Activated naive CD4-positive, alpha-beta T cell treated with anti-CD3 and anti-CD28 coated beads, Interleukin-2, amount 50 U/mL, for 16 hours (primary cell): ENCODE measurements at places on chromosomes 4 and X.
A peak's percentile ranks its signal among the peaks of the same experiment; 100 is the strongest.

DNA sequence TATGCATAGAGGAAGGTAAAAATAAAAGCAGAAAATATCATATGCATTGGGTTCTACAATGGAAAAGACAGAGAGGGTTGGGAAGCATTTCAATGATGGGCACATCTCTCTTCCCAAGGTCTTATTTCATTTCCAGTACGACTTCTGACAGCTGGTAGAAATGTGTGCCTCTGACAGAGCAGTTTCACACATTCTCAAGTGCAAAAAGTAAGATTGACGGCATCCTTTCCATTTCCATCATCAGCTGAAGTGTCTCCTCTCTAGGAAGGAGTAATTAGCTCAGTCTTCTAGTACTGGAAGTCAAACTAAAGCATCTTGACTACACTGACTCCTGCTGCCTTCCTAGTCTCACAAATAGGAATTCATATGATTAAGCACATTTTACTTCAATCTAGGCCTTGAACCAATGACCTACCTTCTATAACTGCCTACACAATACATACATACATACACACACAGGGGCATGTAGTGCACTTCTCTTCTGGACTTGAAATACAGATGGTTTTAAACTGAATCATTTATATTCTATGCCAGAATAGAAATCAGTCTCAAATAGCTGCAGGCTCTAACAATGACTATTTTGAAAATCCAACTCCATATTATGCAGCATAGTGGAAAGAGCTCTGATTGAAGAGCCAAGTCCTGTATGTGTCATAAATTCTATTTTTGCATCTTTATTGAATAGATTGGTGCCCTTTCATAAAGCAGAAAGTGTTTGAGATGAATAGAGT is 473.4 kb downstream of the INPP4B start:
- no peak for DNase-seq

DNA sequence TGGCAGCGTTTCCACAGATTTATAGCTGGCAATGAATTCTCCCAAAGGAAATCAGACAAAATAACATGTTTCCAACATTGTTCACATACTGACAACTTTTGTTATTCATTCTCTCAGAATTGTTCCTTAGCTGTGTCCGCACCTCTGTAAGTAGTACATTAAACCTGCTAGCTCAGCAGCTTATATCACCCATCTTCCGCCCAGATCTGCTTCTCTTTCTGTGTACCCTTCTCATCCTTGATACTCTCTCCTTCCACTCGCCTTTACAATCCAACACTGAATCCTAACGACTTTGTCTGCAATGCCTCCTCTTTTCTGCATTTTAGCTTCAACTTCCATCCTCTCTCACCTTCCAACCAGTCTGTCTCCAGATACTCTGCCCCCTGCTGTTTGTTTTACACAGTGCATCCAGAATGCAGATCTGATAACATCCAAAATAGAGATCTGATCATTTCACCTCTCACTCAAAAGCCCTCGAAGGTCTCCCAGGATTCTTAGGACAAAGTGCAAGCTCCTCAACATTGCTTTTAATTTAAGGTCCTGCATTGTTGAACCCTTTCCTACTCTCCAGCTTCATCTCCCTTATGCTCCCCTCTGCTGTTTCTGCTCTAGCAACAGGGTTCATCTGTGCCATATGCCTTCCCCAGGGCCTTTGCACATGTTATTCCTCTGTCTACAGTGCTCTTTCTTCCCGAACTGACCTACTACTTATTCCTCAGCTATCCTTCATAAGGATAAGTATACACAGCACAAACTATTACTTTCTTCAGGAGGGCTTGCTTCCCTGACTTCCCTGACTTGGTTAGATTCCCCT is 67.3 kb upstream of the VBP1 start:
- DNase-seq, result peak; percentile 22

GRCh38 chrX:65758505-65758904 is 91.1 kb downstream of the MSN start:
- no peak for DNase-seq

DNA sequence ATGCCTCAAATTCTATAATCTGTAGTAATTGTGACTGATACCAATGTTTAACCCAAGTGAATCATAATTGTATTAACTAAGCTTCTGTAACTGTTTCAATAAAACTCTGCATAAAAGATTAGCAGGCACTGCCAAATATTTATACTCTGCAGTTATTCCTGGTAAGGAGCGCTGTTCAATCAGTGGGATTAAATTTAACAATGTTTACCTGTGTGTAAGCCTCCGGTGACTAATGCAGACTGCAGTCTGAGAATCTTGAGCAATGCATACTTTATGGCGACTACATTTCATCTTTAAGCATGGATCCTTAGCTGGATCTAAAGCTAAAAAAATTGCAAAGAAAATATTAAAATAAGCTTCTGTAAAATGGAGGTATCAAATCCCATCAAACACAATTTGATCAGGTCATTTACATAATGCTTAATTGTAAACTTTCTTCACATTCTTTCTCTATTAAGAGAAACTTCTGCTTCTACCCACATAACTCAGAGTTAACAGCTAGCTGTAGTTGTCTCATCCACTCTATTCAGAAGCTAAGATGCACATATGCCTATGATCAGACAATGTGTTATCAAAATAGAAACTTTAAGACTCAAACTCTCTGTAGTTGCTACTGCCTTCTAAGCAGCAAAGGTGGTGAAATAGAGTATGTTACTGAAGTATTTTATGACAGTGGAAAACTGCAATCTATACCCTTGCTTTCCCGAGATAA is 234.0 kb downstream of the SPOCK3 start:
- no peak for DNase-seq

DNA sequence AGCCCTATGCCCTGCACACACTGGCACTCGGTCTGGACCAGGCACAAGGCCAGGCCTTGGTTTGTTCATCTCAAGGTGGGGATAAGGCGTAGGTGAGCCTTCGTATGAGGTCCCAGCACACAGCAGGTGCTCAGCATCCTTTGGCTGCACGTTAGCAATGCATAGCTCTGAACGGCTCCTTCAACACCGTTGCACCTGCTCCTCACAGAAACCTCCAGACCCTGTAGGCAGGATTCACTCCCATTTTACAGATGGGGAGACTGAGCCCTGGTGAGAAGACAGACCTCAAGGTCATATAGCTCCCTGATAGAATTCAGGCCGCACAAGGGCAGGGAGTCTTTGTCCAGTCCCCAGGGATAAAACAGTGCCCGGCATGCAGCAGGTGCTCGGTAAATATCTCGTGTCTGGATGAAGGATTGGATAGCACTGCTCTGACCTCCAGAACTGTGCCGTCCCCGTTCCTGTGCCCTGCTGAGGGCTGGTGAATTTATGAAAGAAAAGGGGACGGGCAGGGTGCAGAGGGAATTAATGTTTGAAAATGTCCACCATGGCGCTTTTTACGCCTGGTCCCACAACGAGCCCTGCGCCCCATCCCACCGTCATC is 2.4 kb downstream of the PPP2R2C start:
- no peak for DNase-seq

DNA sequence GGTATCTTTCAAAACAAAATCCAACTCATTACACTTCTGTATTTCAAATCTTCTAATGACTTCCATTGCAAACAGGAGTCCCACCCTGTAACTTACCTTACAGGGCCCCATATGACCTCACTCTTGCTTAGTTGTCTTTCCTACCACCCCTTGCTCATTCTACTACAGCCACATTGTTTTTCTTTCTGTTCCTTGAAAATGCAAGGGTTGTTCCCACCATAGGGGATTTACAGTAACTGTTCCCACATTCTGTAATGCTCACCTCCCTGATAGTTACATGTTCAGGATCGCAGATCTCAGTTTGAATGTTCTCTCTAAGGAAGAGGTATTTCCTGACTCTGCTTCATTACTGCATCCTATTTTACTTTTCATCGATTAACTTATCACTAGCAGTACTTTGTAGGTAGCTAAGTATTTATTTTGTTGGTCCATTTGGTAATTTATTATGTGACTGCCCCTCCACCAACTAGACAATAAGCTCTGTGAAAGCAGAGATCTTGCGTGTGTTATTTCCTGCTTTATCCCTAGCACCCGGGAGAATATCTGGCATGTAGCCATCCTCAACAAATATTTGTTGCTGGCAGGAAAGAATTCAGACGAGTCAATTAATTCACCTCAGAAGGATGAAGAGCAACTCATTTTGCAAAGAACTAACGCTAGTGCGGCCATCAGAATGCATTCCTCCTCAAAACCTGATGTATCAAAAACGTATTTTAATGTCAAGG is 21.4 kb downstream of the MAOB start:
- DNase-seq, result no peak

DNA sequence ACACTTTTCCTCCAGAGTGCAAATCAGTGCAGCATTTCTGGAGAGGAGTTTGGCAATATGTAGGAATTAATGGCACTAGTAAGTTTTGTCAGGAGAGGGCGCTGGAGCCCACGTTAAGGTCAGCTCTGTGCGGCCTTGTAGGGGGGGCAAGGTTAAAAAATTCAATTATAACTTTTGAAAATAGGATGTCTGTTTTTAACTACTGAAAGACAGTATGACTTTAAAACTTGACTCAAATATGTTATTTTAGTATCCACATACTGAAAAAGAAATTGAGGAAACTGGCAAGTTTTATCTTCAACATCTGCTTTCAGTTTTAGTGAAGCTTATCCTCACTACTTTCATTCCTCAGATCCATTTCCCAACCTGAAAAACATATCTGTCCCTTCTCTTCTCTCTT is 30.9 kb upstream of the HSD17B13 start:
- DNase-seq, result peak; percentile 21

DNA sequence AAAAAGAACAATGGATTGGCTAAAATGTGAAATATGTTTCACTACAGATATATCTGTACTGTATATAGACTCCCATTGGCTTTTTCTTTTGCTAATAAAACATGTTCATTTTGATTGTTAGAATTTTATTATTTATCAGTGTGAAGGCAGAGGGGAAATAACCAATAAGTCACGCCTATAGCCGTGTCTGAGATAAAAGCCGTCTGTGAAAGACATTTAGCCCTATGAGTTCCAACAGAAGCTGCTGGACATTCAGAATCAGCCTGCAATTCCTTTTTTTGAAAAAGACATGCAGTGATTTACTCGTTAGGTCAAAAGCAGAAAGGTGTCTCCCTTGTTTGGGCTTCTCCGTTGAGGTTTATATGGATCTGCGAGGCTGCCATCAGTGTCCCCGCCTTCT is 24.2 kb upstream of the SLC25A4 start:
- DNase-seq, result no peak

GRCh38 chrX:105725228-105725627 is 97.1 kb upstream of the NRK start:
- no peak for DNase-seq

- peak; percentile 46 for DNase-seq
Measured at GRCh38 chr4:113760795-113761619, 531 bp downstream of the CAMK2D start.

GRCh38 chrX:136999024-136999423 is 34.8 kb downstream of the GPR101 start:
- DNase-seq, result no peak

DNA sequence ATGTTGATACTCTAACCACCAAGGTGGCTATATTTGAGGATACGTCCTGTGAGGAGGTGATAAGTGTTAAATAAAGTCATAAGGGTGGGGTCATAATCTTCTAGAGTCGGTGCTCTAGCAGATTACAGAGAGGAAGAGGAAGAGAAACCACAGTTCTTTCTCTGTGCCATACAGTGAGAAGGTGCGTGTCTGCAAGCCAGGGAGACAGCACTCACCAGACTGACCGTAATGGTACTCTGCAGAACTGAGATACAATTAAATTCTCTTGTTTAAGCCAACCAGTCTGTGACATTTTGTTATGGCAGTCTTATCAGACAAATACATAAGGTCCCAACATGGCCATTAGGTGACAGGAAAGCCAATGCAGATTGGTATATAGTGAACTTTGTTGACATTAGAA is 480.9 kb upstream of the IGFBP7 start:
- DNase-seq, result no peak

- DNase-seq, result no peak
Measured at GRCh38 chr4:154368060-154368459, 123.5 kb downstream of the DCHS2 start.

DNA sequence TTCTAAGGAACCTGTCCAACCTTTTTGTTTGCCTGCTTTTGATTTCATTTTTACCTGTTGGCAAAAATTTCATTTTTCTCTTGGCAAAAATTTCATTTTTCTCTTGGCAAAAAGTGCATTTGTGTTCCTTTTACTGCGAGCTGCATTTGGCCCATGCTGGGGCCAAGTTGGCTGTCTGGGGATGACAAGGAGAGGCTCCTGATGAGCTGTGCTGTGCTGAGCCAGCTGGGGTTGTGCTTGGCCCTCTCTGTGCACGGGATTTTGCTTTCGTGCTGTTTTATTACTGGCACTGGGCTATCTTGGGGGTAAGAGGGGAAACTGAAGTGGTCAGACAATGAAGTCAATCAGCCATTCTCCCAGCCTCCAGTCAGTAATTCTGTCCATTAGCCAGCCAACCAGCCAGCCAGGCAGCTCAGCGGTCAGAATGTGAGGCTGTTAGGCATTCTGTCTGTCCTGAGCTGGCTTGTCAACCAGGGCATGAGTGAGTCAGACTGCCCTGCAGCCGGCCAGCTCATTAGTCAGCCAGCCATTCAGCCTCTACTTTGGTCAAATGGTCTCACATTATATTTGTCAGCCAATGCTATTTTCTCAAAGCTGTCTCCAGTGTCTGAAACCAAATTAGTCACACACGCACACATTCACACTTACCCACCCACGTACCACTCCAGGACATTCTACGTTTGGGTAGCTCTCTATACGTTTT is 56.9 kb upstream of the PRPS1 start:
- no peak for DNase-seq

GRCh38 chr4:91454111-91454510 is 849.7 kb upstream of the GRID2 start:
- no peak for DNase-seq

GRCh38 chr4:124118061-124118460 is 594.5 kb downstream of the ANKRD50 start:
- no peak for DNase-seq

DNA sequence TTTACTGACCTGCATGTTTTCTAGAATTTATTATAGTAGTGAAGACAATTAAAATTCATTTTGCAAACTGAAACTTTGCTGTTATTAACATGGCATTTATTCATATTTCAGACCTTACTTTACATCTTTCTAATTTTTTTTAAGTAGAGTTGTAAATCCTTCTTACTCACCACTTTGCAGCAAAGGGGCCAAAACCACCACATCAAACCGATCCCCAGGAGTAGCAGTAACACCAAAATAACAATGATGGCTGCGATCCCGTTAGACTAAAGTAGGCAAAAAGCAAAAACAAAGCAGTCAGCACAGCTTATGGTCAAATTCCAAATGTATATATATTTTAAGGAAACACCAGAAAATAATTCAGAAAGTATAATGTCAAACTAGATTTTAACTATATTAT is 64.7 kb downstream of the ANTXR2 start:
- no peak for DNase-seq

DNA sequence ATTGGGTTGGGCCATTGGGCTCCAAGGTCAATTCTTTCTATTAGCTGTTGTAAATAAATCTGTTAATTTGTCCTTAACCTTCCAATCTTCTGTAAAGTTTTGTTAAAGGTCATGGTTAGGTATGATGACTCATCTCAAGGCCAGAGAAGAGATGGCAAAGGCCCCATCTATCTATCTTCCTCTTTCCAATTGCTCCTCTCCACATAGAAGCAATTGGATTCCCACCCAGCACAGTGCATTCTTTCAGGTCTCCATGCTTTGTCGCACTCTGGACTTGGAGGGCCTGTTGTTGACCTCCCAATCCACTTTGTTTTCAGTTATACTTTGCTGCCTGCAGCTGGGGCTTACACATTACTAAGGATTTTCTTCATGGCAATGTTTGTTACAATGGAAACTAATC is 118.5 kb downstream of the MFAP3L start:
- DNase-seq, result no peak

- no peak for DNase-seq
Measured at GRCh38 chrX:129641941-129642340, 12.8 kb downstream of the APLN start.
